NCI-H1436 (cell line): ENCODE measurements at places on chromosomes 5 and 9.
A peak's percentile ranks its signal among the peaks of the same experiment; 100 is the strongest.

- no peak for DNase-seq
Observed at GRCh38 chr5:8633696-8634095, 764.7 kb downstream of the MTRR start.

GRCh38 chr9:69549310-69550202 is 122.6 kb downstream of the APBA1 start:
- peak; percentile 42 for DNase-seq

DNA sequence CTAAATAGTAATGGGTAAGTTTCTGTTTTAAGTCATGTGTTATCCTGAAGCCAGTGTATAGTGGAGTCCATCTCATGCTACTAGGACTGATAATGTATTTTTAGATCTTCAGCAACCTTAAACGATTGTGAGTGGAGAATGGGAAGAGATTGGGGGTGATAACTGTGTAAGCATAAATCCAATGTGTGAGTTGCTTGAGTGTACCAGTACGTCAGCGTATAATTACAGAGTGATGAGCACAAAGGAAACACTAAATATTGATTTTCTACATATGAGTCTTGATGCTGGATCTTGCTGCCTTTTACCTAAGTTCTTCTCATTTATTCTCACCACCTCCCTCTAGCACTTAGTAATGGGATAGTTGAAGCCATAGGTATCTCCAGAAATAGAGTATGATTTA is 16.3 kb upstream of the IZUMO3 start:
- no peak for DNase-seq

- DNase-seq, result no peak
Observed at GRCh38 chr9:129124506-129125069, 13.4 kb downstream of the PTPA start.

DNA sequence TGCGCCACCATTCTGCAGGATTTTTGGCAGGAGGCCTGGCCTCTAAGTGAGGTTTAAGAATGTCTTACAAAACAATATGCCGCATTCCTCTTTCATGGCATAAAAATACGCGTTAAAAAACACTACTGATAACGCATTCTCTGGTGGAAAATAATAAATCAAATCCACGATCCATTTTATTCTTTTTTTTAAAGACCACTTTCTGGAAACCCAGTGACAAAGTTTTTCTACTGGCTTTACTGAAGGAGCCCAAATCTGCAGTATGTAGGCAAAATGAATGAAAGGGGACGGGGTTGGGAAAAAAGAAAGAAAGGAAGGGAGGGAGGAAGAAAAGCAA is 2.0 kb downstream of the SV2C start:
- DNase-seq, result no peak

DNA sequence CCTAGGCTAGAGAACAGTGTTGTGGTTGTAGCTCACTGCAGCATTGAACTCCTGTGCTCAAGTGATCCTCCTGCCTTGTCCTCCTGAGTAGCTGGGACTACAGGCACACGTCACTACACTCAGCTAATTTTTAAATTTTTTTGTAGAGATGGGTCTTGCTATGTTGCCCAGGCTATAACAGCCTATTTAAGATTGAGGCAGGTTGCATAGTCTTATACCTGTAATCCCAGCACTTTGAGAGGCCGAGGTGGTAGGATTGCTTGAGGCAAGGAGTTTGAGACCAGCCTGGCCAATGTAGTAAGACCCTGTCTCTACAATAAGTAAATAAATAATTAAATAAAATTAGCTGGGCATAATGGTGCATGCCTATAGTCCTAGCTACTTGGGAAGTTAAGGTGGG is 79.9 kb downstream of the VPS13A start:
- no peak for DNase-seq

DNA sequence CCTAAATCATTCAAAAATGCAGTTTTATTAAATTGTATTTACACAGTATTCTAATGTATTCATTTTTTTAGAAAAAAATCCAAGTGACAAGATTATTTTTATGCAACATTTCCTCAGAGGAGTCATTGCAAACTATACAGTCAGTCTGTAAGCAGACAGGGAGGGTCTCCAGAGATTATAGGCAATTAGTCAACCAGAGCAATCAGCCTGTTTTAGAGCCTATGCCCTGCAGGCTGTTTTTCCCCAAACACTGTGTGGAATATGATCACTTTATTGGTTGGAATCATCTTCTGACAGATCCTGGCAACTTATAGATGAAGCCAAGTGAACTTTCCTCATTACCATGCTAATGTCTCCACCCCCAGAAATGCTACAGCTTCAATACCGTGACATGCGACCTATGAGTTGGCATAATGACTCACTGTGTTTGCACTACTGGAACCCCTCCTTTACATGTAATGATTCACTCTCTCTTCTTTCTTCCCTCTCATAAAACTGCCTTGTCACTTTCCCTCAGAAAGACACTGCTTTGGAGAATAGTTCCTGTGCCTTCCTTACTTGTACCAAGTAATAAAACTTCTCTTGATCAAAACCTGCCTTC is 577.7 kb upstream of the FTMT start:
- no peak for DNase-seq

- peak; percentile 66 for DNase-seq
Observed at GRCh38 chr9:126490871-126491567, 122.7 kb upstream of the LMX1B start.

GRCh38 chr5:179381691-179382090 is 36.4 kb upstream of the ADAMTS2 start:
- DNase-seq, result no peak

GRCh38 chr5:122844136-122844909 is 1.1 kb upstream of the SNX24 start:
- no peak for DNase-seq

- no peak for DNase-seq
Observed at GRCh38 chr9:17613758-17614157, 34.9 kb downstream of the SH3GL2 start.

- no peak for DNase-seq
Observed at GRCh38 chr5:125883223-125883622, 540.0 kb upstream of the GRAMD2B start.

DNA sequence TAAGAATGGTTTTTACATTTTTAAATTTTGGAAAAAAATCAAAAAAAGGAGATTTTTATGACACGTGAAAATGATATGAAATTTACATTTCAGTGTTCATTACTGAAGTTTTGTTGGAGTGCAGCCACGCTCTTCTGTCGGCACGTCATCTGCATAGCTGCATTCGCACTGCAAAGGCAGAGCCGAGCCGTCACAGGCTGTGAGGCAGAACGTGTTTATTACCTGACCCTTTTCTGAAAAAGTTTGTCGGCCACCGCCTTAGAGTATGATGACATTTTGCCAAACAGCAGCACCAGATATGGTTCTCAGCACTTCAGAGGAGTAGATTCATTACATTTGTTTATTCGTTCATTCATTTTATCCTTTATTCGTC is 24.1 kb downstream of the HRH2 start:
- no peak for DNase-seq

- DNase-seq, result peak; percentile 10
Observed at GRCh38 chr9:121651295-121652020, at the start of gene DAB2IP. Gene DAB2IP, plus strand, starts transcription at chr9:121651634. Its CDS starts 142 bp downstream, at chr9:121651776.

GRCh38 chr5:132394667-132395259 is 25.3 kb downstream of the SLC22A5 start:
- peak; percentile 63 for DNase-seq

DNA sequence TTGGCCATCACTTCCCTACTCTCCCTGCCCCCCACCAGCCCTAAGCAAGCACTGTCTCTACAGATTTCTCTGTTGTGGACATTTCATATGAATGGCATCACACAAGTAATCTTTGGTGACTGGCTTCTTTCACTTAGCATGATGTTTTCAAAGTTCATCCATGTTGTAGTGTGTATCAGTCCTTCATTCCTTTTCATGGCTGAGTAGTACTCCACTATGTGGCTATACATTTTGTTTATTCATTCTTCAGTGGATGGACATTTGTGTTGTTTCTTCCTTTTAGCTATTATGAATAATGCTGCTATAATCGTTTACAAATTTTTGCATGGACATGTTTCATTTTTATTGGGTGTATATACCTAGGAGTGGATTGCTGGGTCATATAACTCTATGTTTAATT is 84.1 kb downstream of the DAP start:
- DNase-seq, result no peak

GRCh38 chr5:111859533-111860270 is 102.7 kb upstream of the NREP start:
- DNase-seq, result no peak

GRCh38 chr9:94584555-94584954 is 9.1 kb downstream of the FBP2 start:
- no peak for DNase-seq

GRCh38 chr5:176806137-176806536 is 4.2 kb upstream of the UNC5A start:
- no peak for DNase-seq

DNA sequence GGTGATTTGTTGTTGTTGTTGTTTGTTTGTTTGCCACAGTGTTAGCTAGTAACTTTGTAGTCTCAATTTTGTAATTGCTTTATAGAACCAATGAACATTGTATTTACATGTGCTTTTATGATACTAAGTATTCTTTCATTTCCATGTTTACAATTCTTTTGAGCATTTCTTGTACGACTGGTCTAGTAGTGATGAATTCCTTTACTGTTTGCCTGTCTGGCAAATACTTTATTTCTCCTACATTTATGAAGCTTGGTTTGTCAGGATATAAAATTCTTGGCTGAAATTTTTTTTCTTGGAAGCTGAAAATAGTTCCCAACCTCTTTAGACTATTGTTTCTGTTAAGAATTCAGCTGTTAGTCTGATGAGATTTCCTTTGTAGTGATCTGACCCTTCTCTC is 55.6 kb upstream of the SNCAIP start:
- DNase-seq, result no peak

DNA sequence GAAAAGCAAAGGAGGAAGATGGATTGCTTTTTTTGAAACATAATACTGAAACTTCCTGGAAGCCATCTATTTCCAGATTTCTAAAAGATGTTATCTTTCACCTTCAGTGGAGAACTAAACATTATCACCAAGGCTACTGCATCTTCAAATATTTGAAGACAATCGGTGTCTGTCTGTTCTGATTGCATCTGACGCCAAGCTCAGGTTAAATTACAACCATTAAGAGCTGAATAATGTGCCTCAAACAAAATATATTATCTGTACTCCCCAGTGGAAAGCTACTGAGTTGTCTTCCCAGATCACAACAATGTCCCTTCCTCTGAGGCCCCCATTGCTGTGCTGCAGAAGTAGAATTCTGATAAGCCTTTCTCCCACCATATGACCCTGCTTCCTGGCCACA is 342.3 kb downstream of the PLK2 start:
- DNase-seq, result no peak

DNA sequence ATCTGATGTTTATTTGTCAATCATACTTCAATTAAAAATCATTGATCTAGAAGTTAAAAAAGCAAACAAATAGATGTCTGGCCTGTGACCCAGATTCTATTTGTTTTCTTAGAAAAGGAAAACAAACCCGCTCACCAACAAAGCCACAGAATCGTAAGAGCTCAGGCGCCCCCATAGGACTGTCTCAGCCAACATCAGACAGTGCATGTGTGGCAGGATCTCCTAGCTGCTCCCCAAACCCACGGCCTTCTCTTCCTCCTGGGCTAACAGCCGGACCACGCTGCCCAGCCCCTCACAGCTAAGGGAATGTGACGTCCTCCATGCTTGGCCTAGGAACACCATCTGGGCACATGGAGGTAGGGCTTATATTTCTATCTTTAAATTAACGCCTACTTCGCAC is 19.4 kb downstream of the OR2Y1 start:
- no peak for DNase-seq

- no peak for DNase-seq
Observed at GRCh38 chr9:127903557-127904475, 4.4 kb upstream of the ST6GALNAC6 start.

GRCh38 chr5:59766427-59767210 is 126.9 kb downstream of the PDE4D start:
- DNase-seq, result no peak
